ENCODE measurements at places on chromosomes 3 and 15.

DNA sequence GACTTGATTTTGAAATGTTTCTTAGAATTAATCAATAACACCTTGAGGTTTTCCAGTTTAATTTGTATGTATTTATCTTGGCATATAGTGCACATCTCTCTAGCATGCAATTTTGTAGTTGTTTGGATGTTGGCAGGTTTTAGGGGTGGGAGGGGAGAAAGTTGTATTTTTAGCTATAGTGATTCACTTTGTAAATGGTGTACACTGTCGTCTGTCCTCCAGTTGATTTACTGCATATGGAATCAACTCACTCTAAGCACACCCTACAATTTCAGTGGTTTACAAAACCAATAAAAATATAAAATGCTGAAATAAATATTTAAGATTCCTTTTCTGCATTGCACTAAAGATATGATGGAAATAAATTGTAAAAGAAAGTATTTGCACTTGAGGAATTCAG, 199.1 kb downstream of the CDIN1 start:
- no peak for DNase-seq

- no peak for DNase-seq
Observed at GRCh38 chr3:33089515-33089914, 7.4 kb downstream of the GLB1 start.

GRCh38 chr3:143190101-143190500, 70.5 kb downstream of the CHST2 start:
- no peak for DNase-seq

- no peak for DNase-seq
Observed at GRCh38 chr3:132555306-132556035, 41.6 kb upstream of the ACKR4 start.

GRCh38 chr3:194587438-194587931, 45.7 kb downstream of the TMEM44 start:
- no peak for DNase-seq

GRCh38 chr3:15492847-15493360, 28.6 kb downstream of the COLQ start:
- DNase-seq = no peak

DNA sequence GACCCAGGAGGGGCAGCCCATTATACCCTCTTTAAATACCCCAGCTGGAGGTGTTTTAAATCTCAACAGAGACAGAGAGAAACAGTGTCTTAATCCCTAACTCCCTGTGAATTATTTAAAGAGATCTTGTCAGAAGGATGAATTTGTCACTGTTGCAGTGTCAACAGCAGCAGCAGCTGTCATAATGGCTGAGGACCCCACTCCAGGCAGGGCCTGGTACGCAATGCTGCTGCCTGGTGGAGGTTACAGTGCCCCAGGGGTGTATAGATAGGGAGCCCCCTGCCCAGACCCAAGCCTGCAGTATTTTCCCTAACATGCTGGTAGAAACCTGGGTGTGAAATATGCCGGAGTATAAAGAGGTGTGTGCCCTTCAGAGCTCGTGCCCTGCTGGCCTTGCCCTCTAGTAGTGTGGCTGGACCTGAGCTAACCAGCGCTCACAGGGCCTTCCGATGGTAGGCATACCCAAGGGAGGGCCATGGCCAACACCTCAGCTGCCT, 143.0 kb downstream of the EPHB1 start:
- no peak for DNase-seq

DNA sequence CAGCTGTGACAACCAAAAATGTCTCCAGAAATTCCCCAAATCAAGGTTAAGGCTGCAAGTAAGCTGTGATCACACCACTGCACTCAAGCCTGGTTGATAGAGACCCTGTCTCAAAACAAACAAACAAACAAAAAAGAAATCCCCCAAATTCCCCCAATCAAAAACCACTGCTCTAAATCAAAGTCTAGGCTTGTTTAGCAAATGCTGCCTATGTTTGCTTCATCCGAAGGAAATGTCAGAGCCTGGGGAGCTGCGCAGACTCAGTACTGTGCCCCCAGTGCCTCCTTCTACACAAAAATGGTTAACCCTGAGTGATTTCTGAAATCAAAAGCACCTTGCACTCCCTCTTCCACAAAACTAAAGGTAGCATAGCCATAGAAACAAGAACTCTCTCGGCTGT, 13.4 kb downstream of the IL17RD start:
- DNase-seq = no peak

DNA sequence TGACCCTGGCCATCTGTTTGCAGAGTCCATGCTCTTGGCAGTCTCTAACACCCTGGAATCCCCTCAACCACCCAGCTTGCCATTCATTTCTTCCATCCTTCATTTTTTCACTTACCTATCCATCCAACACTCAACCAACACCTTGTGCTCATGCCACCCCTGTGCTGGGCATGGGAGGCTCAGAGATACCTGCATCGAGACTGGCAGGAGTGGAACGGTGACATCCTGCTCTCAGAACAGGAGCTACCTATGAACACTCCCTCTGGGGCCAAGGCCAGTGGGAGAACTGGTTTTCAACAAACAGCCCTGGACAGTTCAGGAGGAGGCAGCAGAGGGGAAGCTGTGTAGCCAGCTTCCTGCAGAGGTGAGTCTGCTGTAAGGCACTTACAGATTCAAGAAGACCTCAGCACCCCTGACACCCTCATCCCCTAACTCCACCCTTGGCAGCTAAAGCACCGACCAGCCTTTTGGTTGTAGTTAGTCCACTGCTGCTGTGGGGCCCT, 19.5 kb upstream of the ATP2B2 start:
- DNase-seq = no peak

GRCh38 chr3:69579306-69580041, 159.8 kb upstream of the MITF start:
- no peak for DNase-seq

DNA sequence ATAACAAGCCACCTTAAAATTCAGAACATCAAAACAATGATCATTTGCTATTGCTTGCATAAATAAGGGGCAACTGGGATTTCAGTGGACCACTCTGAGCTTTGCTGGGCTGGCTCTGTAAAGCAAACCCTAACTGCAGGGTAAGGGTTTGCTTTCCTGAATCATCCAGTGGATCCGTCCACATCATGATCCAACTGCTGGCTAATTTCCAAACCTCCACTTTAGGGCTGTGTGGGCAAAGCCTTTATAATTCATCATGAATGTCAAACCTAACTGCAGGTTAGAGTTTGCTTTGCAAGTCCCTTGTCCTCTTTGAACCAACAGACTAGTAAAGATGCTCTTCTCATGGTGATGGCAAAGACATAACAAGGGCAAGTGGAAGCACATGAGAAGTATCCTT, 76.1 kb downstream of the SYNPR start:
- no peak for DNase-seq

DNA sequence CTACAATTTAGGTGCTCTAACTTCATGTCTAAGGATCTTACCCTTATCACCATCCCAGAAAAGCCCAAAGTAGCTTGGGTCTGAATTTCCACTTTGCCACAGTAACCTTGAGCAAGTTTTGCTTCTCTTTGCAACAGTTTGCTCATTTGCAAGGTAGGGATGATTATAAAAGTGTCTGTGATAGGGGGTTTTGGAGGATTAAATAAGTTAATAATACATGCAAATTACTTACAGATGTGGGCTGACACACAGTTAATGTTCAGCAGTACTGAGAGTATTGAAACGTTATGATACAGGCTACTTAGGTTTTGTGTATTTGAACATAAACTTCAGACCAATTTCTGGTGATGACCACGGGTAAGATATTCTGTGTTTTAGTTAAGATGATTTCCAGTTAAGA, 444.7 kb upstream of the TPRG1 start:
- no peak for DNase-seq

DNA sequence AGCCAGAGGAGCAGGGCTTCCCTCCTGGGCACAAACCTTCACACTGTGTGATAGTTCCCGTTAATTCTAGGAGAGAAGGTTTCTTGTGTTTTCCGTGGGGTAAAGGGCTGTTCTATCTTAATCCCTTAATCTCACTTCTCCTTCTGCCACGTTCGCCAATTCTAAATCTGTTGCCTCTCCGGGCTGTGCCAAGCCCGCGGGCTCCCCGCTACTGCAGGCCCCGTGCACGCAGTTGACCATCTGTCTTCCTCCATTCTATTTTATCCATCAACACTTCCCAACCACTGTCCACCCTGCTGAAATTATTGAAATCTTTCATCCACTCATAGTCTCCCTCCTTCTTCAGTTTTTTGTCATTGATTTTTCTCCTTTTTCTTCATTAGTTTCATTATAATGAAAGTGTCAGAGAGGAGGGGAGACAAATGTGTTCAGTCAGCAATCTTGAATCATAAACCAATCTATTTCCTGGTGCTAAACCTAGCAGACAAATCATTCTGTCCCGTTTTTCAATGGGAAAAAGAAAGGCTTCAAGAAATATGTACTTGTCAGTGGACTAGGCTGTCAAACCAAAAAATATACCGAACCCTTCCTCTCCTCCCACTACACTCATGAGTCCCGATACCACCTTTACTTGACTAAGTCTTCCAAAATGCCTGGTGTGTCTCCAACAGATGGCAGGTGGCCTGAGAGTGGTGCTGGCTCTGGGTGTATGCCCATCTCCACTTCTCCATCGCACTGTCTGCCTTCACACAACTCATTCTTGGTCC, 39.6 kb downstream of the SLCO2A1 start:
- no peak for DNase-seq

DNA sequence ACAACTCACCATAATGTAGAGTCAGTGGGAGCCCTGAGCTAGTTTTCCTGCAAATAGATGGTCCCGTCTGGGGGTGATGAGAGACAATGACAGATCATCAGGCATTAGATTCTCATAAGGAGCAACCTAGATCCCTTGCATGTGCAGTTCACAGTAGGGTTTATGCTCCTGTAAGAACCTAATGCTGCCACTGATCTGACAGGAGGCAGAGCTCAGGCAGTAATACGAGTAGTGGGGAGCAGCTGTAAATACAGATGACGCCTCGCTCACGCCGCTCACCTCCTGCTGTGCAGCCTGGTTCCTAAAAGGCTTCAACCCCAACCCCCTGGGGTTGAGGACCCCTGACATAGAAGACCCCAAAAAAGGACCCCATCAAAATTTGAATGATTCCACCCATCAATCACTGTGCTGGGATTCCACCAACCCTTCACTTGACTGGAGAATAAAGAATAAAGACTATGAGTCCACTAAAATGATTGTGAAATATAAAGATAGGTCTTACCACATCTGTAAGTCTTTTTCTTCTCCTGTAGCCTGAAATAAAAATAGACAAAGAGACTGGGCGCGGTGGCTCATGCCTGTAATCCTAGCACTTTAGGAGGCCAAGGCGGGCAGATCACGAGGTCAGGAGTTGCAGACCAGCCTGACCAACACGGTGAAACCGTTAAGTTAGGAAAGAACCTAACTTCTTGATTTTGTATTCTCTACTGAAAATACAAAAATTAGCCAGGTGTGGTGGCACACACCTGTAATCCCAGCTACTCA, 9.9 kb upstream of the UBL7 start:
- no peak for DNase-seq

GRCh38 chr3:197256836-197257444, 41.5 kb downstream of the DLG1 start:
- DNase-seq = peak; percentile 55

GRCh38 chr3:155790272-155790925, 15.7 kb downstream of the C3orf33 start:
- DNase-seq = no peak

DNA sequence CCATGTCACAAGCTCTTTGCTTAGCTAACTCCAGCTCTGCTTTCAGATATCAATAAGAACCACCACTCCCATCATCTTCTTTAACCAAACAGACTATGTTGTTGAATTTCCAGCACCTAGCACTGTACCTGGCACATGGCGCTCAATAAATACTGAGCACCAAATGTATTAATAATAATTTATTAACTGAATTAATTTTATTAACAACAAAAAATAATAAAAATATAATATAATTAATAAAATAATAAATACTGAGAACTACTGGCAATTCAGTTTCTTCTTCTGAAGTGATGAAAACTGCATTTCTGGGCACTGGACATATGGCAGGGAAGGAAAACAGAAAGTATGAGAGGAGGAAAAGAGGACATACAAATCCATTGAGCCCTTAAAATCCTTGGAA, 263.9 kb downstream of the ZMAT3 start:
- no peak for DNase-seq

GRCh38 chr3:99066863-99067262, 165.4 kb upstream of the DCBLD2 start:
- no peak for DNase-seq

GRCh38 chr3:141153679-141153966, 78.0 kb upstream of the PXYLP1 start:
- no peak for DNase-seq

DNA sequence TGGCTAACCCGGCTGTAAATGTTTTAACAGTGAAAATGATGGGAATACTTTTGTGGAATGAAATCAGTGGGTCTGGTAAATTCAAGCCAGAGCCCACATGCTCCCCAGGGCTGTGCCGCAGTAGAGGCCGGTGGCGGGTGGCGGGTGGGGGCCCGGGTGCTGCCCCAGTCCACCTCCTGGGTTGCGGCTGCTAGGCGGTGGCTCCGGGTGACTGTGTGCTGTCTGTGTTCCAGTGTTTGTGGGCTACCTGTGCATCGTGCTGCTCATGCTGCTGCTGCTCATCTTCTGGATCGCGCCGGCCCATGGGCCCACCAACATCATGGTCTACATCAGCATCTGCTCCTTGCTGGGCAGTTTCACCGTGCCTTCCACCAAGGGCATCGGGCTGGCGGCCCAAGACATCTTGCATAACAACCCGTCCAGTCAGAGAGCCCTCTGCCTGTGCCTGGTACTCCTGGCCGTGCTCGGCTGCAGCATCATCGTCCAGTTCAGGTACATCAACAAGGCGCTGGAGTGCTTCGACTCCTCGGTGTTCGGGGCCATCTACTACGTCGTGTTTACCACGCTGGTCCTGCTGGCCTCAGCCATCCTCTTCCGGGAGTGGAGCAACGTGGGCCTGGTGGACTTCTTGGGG, 14.9 kb upstream of the NIPA2 start:
- no peak for DNase-seq

DNA sequence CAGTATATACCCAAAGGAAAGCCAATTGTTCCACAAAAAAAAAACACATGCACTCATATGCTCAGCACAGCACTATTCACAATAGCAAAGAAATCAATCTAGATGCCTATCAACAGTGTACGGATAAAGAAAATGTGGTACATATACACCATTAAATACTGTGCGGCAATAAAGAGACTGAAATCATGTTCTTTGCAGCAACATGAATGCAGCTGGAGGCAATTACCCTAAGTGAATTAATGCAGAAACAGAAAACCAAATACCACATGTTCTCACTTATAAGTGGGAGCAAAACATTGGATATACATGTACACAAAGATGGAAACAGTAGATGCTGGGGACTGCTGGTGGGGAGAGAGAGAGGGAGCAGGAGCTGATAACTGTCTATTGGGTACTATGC, 124.2 kb upstream of the AADACL2 start:
- no peak for DNase-seq

DNA sequence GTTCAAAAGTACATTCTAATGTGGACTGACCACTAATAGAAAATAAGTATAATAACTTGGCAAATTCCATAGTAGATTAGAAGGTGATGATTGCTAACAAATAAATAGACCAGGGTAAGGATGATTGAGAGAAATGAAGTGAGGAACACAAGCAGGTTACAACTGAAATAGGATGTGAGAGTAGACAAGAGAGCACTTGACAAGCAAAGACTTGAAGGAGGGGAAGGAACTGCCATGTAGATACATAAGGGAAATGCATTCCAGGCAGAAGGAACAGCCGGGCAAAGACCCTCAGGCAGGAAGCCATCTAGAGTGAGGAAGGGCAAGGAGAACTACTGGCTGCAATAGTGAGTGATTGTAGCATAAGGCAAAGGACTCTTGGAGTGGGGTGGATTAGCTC, 5.0 kb downstream of the PLA1A start:
- no peak for DNase-seq

Data from activated CD4-positive, alpha-beta T cell treated with anti-CD3 and anti-CD28 coated beads for 4 hours (primary cell).